Type B pancreatic cell (in vitro differentiated cells): ENCODE measurements at places on chromosomes 11 and 22. TPM values are rescaled to one million over a fixed set of nuclear protein-coding genes. Genes with fewer than 3 reads are reported as not detected.

The SRSF8 gene
- 43.7 and 68.9 TPM in 2 replicates for total RNA-seq

The OR4D5 gene
- not detected in 2 replicates for total RNA-seq

The INSC gene
- 1.2 TPM in 1 of 2 replicates, not detected in the other for total RNA-seq

The SYT8 gene
- total RNA-seq, result 4.5 and 7.9 TPM in 2 replicates

The SCO2 gene
- 2.0 and 6.1 TPM in 2 replicates for total RNA-seq

The BTBD18 gene
- not detected in 2 replicates for total RNA-seq

The FGF4 gene
- 0.22 TPM in 1 of 2 replicates, not detected in the other for total RNA-seq

The BARX2 gene
- 62.1 and 186 TPM in 2 replicates for total RNA-seq

The OR52I2 gene
- total RNA-seq, result not detected in 2 replicates

The DEFB131B gene
- not detected in 2 replicates for total RNA-seq
